ENCODE measurements at places on chromosomes 6 and 20.

GRCh38 chr6:167778497-167779128, 48.1 kb upstream of the AFDN start:
- no peak for DNase-seq

GRCh38 chr20:19688031-19688806, 69.8 kb upstream of the RIN2 start:
- DNase-seq, result no peak

GRCh38 chr20:45248609-45249008, 5.8 kb downstream of the SLPI start:
- no peak for DNase-seq

DNA sequence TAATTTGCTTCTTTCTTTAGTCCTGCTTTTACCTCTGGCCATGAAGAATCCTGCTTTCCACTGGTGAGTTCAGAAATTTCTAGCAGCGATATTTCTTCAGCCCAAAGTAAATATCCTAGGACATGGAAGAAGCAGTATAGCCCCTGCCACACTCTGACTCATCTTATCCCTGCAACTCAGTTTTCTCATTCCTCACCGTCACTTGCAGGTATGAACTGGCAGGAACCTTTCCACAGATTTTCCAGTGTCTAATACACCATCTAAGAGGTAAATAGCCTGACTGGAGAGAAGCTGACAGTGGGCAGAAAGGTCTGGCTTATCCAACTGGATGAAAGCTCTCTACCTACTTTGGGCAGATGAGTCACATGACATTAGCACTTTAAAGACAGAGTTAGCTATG, 816.7 kb upstream of the FLRT3 start:
- DNase-seq, result no peak

- DNase-seq, result peak; percentile 35
Measured at GRCh38 chr6:118660218-118660569, 8.8 kb upstream of the CEP85L start.

DNA sequence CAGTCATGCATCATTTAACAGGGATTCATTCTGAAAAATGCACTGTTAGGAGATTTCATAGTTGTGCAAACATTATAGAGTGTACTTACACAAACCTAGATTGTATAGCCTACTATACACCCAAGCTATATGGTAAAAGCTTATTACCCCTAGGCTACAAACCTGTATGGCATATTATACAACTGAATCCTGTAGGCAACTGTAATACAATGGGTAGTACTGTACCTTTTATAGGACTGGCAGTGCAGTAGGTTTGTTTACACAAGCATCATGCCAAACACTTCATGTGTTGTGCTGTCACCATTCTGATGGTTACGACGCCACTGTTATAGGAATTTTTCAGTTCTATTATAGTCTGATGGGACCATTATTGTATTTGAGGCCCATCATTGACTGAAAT, 39.3 kb upstream of the KHDC1 start:
- no peak for DNase-seq

DNA sequence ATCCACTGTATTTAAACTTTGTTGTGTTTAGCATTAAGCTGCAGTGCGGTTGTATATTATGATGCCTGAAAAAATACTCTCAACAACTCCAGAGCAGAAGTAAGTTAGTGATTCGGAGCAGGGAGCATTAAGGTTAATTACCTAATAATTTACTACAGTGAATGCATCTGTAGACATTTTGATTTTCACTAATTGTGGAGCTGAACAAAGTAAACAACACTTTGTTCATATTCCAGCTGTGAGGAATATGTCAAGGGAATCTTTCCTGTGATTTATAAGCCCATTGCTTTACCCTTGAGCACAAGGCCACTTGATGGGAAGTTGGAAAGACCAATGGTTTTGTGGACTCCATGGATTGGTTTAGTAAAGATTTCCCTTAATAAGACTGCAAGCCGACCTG, 77.1 kb downstream of the CBLN4 start:
- no peak for DNase-seq

- DNase-seq, result no peak
Measured at GRCh38 chr6:124298730-124299129, 495.1 kb downstream of the NKAIN2 start.

DNA sequence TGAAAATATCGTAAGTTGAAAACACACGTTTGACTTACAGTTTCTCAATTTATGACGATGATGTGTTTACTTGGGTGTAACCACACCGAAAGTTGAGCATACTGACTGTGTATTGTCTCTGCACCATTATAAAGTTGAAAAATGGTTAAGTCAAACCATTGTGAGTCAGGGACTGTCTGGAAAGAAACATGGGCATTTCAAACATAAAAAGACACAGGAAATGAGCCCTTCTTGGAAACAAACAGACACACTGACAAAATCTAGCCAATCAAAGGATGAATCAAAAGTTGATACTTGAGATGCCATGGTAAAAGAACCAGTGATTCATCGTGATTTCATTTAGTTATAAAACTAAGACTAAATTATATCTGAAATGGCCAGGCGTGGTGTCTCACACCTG, 5.3 kb downstream of the POPDC3 start:
- DNase-seq, result no peak

DNA sequence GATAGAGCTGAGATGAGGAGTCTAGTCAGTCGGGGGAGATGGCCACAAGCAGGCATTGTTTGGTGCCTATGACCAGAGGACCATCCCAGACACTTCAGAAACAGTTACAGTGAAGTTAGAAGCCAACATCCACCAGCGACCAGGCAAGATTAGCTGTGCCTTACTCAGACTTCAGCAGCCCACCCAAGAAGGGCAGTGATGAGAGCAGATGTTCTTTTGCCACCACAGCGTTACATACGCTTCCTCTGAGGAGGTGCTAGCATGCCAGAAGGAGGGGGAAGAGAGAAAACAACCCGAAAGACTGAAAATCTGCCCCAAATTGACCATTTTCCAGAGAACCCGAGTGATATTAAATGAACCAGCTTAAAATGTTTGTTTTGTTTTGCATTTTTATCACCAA, 186.8 kb downstream of the PRL start:
- no peak for DNase-seq
